ENCODE measurements at places on chromosomes 6 and 20.

DNA sequence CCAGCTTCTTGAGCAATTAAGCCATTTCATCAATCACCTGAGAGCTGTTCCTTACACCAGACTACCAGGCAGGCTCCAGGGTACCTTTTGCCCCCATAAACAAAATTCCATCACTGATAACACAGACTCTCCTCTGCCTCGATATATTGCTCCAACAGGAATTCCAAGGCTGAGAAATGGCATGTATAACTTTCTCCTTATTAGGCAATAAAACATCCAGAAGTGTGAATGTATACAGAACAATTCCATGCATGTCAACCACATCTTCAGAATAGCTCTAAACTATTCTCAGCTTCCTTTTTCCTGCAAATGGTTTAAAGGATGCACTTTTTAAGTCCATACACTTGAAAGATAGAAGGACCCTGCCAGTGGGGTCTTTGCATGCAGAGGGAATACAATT, 73.8 kb downstream of the EDN3 start:
- DNase-seq = no peak

DNA sequence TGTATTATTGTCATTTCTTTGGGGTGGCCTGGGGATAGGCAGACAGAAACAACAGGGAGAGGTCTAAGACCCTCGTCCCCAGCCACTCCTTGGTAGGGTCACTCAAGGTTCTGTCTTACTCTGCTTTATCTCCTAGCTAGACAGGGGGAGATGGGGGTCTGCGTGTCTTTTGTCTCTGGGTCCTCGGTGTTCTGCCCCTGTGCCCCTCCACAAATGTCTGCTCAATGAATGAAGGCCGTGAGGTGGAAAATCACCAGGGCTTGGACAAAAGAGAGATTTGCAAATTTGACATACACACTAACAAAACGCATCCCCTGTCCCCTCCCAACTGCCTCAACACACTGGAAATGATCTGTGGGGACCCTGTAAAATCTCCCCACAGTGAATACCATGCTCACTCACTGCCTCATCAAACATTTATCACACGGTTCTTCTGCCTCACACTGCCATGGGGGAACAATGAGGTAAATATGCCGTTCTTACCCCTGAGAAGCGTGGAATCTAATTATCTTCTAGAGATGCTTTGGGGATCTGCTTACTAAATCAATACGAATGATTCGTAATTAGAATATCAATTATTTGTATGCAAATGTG, 13.2 kb upstream of the VAPB start:
- no peak for DNase-seq

GRCh38 chr6:170424604-170425126, 118.1 kb downstream of the FAM120B start:
- no peak for DNase-seq

GRCh38 chr6:130666786-130667185, 160.4 kb upstream of the SMLR1 start:
- DNase-seq = no peak

DNA sequence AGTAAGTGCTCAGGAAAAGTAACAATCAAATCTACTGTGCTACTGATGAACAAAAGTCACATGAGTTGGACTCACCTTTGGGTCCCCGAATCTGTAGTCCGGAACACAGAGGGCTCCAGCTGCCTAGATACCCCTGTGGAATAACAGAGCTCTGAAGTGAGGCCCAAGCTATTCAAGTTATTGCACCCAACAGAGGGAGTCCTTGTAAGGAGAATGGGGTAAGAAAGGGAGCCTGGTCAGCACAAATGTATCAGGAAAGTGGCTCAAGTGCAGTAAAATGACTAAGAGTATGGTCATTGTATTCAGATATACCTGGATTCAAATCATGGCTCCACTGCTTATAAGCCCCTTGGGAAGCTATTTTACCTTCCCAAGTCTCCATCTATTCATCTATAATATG, 20.9 kb downstream of the EDN1 start:
- no peak for DNase-seq

GRCh38 chr6:80183019-80183795, 76.7 kb downstream of the BCKDHB start:
- no peak for DNase-seq

- DNase-seq = no peak
Measured at GRCh38 chr6:136466777-136467176, 83.4 kb downstream of the MAP7 start.

DNA sequence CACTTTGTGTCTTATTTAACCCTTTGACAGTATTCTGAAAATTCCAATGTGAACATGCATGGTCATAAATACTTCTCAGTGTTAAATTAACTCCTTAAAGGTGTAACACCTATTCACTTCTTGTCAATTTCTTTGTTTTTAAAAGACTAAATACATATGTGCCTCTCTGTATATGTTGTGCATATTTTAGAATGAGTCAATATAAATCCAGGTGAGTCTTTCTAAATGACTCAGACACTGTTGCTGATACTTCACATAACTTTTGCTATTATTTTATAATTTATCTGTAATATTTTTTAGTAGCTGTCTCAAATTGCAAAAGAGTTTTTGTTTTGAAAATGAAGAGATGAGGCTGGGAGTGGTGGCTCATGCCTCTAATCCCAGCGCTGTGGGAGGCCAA, 36.0 kb downstream of the TIAM2 start:
- DNase-seq = no peak

DNA sequence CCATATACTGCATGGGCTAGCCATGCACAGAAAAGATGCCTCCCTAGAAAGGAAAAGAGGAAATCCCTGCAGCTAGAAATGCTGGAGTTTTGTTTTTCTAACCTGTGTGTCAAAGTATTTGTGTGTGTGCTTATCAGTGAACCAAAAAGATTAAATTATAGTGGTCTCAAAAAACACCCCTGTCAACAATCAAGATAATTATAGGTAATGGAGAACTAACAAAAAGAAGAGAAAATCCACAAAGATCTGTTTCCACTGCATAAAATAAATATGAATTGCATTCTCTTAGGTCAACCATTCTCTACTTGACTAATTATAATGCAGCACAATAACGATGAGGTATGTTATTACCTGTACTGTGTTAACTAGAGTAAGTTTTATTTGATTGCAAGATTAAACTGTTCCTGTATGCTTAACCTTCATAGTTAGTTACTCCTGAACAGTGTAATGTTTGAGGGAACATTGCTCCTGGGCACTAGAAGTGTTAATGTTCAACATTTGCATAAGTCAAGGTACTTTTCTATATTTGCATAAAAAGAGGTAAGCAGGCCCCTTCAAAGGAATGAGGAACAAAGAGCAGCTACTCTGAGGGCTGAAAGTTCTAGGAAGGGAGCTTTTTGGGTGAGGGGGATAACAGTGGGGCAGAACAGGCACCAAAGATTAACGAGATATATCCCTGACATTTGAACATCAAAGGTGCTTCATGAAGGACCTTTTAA, 212.1 kb downstream of the BTBD9 start:
- DNase-seq = no peak

GRCh38 chr6:146355521-146356100, 188.0 kb upstream of the RAB32 start:
- no peak for DNase-seq

GRCh38 chr6:52735071-52735470, 28.2 kb downstream of the GSTA2 start:
- no peak for DNase-seq

- no peak for DNase-seq
Measured at GRCh38 chr6:120230008-120230407, 880.4 kb upstream of the MAN1A1 start.

DNA sequence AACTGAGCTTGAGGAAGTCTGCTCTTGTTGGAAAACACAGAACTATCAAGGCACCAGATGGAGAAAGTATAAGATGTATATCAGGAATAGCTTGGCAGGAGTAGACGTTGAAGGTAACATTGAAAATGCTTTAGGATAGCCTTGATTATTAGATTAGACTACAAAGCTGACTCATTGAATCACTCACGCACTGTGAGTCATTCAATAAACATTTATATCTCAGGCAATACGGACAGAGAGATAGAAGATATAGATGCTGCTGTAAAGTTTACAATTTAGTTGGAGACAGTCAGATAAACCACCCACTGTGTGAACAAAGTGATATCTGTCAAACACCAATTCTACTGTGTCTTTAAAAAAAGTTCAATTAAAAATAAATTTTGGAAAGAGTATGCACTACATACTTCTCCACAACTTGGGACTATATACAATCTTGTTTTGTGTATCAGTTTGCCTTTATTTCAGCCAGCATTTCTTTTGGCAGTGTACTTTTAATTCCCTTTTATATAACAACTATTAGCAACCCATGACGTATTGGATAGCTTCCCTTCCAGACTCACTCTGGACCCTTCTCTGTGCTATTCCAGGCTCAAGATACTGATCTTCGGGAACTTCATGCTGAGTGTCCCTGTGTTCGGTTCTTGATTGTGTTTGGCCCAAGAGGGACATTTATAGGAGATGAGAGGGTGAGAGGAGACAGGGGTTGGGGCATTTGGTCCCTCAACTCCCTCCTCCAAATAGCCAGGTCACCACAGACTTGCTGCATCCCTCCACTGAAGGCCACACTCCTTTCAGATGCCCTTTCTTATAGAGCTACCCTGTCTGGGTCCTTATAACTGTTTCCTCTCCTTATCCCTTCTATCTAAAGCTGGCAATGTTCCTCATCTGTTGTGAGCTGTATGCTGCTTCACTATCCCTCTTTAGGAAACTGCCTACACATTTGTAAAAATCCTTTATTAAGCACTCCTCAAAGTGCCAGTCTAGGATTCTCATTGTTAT, 176.6 kb upstream of the PTPRK start:
- no peak for DNase-seq

DNA sequence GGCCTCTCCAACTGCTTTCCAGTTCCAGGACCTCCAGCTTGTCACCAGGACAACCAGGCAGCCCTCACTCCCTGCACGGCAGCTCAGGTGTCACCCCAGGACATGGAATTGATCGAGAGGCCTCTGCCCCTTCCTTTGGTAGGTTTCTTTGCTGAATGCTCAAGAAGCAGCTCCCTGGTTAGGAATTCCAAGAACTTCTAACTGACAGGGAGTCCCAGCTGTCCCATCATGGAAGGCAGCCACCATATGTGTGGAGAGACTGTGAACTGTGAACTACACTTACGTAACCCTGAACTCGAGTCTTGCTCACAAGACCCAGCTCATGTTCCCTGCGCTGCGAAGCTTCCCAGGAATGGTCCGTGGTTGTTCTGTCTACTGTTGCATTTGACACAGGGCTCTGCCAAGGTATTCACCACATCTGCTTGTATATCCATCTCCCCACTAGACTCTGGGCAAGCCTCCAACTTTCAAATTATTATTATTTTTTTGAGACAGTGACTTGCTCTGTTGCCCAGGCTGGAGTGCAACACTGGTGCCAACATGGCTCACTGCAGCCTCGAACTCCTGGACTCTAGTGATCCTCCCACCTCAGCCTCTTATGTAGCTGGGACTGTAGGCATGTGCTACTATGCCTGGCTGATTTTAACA, 35.7 kb downstream of the MGME1 start:
- DNase-seq = no peak

GRCh38 chr20:59966428-59966827, 8.2 kb downstream of the CDH26 start:
- DNase-seq = no peak

DNA sequence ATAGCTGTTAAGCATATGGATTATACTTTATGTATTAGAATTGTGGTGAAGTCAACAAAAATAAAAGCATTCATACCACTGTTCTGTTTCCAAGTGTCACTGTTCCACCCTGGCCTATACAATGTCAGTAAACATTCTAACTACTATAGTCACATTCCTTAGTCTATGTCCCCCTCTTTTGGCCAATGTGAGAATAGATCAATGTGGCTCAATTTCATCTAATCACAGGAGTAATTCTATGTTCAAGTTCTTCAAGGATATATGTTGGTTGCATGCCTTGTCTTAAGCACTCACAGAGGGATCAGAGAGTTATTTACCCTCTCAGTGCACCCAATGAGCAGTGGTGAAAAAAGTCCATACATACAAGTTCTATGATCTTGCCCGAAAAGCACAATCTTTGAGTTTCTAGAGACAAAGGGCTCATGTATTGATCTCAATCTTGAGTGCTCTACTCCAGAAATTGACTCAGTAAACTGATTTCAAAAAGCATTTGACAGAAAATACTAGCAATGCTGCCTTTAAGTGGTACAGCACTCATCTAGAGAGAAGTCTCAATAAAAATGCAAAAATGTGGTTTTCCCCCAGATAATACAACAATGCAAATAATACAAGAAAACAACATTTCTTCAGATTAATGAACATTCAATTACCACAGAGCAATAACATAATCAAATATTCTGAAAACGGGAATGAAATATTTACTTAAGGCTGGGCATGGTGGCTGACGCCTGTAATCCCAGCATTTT, 16.5 kb downstream of the SMLR1 start:
- DNase-seq = no peak

- no peak for DNase-seq
Measured at GRCh38 chr20:51631011-51631950, 88.8 kb upstream of the NFATC2 start.

DNA sequence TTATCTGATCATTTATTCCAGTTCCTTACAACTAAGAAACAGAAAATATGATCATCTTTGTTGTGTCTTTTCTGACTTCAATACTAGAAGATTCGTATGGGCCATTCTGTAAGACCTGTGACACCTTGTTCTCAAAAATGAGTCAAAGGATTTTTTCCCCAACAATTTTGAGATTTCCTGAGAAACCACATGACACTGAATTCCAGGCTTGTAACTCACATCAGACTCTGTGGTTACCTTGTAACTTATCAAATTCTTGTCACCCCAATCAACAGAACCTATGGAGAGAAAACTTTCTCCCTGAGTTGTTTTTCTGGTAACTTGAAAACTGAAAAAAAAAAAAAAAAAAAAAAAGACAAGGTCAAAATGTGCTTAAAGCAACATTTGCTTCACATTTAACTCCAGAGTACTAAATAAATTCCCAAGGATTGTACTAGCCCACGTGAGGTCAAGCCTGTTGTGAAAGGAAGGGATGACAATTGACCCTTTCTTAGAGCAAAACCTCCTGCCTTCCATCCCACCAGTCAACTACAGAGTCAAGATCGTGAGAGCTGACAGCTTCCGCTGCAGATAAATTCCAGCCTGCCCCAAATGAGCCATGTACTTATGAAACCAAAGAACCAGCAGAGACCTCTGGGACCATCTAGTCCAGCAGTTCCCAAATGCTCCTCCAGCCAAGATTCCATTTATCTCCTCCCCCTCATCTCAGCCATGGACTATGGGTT, 140.3 kb downstream of the TBX18 start:
- no peak for DNase-seq

DNA sequence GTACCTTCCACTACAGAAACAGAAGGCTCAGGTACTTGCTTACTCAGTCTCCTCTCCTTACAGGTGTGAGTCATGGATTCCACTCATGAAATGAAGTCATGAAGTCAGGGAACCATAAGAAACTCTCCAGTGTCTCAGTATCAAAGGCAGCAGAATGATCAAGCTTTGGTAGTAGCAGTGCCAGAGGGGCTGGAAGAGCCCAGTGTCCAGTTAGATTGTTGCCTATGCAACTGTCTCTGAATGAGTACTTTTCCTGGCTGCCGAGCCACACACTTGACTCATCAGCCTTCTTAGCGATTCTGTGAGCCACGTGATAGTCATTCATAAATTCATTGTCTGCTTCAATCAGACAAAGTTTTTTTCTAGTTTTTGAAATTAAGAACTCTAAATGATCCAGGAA, 52.2 kb upstream of the DTNBP1 start:
- DNase-seq = no peak

GRCh38 chr6:144936764-144937163, 651.6 kb downstream of the UTRN start:
- no peak for DNase-seq
